ENCODE measurements at places on chromosomes 16 and 17. TPM values are rescaled to one million over a fixed set of nuclear protein-coding genes. Genes with fewer than 3 reads are reported as not detected.

The P2RX1 gene
- total RNA-seq: 0.06 TPM

The ARL5C gene
- under 0.01 TPM for total RNA-seq

The DLX3 gene
- total RNA-seq: 0.26 TPM

The OMG gene
- total RNA-seq: 0.26 TPM

The CHST4 gene
- total RNA-seq: not detected

The C17orf50 gene
- not detected for total RNA-seq

The ATAD5 gene
- total RNA-seq: 1.4 TPM

The ZNF213 gene
- 5.7 TPM for total RNA-seq

All from aortic smooth muscle cell (primary cell).